CD4-positive, alpha-beta T cell treated with Interleukin-17A for 1 hour (primary cell): ENCODE measurements at places on chromosomes 4 and X.

GRCh38 chr4:109699553-109700225, 3.6 kb downstream of the CASP6 start:
- DNase-seq = no peak

- no peak for DNase-seq
These were observed 467.0 kb downstream of the STIM2 start for GRCh38 chr4:27327421-27328181.

- no peak for DNase-seq
These were observed 52.3 kb upstream of the PDK3 start for GRCh38 chrX:24412637-24413363.

DNA sequence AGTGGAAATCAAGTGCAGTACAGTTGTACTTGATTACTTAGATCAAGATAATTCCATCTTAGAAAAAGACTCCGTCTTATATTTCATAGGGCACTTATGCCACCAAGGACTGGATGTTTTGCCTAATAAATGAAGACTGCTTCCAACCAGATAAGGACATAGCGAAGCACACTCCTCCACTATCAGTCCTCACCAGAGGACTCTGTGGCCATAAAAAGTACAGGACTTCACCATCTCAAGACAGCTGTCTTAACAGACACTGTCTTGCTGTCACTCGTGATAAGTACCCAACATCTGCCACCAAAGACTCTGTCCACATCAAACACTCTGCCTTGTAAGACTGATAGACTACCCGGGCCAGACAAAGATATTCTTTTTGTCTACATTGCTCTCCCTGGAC, 352.0 kb downstream of the TRAM1L1 start:
- DNase-seq = no peak

GRCh38 chrX:119826399-119826959, 26.3 kb downstream of the UPF3B start:
- DNase-seq = no peak

DNA sequence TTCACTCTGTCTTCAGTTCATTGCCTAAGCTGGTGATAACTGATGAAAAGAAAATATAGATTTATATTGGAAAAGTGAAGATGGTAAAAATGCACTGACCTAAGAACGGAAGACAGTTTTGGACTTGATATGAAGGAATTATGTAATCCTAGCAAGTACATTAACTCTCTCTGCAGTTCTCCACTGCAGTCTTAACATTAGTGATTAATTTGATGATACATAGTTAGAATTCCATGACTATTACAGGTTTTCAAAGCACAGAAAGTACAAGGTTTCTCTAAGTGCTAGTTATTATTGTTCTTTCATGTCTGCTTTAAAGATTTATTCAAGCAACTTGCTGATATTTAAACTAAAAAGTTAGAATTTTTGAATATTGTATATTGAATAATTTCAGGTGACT, 1591.7 kb upstream of the ADGRL3 start:
- DNase-seq = no peak

- DNase-seq = no peak
These were observed 4.0 kb downstream of the CDKN2AIP start for GRCh38 chr4:183448436-183448835.

DNA sequence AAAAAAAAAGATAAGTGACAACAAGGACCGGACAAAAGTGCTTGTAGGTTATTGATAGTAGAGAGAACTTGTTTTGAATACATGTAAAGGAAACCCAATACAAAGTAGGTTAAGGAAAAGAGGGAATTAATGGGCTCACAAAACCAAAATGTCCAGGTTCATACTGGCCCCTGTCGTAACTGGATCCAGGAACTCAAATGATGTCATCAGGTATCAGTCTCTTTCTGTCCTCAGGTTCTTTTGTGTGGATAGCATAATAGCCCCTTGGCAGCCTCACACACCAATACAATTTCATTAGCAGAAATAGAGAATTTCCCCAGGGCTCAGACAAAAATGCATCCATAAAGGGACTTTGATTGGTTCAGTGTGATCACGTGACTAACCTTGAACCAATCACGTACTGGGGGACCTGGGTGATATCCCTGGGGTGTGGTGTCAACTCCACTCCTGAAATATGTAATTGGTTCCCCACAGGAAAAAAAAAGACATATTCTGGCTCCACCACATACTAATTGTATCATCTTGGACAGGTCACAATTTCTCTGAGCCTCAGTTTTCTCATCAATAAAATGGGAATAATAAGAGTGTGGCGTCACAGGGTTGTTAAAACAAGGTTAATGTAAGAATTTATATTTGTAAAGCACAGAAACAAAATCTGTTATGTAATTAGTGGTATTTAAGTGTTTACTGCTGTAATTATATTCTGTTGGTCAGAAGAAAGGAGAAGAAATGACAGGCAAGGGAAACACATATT, 174.8 kb downstream of the PDGFRA start:
- DNase-seq = no peak
